Trophoblast cell (in vitro differentiated cells and primary cell): ENCODE measurements at places on chromosomes 16 and 17.

- DNase-seq, result no peak
Measured at GRCh38 chr16:1055557-1055924, 17.0 kb upstream of the SSTR5 start.

DNA sequence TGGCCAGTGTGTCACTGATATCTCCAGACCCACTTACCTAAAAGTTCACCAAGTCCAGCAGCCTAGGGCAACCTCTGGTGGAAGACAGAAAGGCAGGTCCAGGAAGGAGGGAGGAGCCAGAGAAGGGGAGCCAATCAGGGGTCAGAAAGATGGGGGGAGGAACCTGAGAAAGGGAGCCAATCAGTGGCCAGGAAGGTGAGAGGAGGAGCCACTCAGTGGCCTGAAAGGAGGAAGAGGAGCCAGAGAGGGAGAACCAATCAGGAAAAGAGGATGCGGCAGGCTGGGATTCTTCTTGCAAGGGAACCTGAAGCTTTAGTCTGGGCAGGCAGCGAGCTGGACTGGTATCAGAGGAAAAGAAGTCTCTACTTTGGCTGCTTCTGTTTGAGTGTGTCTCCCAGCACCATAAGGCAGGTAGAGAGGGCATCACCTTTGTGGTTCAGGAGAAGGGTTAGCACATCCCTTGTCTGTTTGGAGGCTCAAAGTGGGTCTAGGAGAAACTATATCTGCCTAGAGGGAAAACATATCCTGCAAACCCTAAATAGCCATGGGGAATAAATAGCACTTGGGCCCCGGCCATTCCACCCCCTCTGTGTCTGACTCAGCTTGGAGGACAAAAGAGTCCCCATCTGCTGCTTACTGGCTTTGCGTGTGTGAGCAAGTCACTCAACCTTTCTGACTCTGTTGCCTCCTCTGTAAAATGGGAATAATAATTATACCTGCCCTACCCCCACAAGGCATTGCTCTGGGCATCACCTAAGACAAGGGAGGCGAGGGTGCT, 43.4 kb upstream of the CRHR1 start:
- no peak for DNase-seq

DNA sequence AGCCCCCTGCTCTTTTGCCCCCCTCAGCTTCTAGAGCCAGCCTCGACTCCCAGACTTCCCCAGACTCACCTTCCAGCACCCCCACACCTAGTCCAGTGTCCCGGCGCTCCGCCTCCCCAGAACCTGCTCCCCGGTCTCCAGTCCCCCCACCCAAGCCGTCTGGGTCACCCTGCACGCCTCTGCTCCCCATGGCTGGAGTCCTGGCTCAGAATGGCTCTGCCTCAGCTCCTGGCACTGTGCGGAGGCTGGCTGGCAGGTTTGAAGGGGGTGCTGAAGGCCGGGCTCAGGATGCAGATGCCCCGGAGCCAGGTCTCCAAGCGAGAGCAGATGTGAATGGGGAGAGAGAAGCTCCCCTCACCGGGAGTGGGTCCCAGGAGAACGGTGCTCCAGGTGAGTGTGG, 2.2 kb downstream of the ARHGEF15 start:
- DNase-seq, result no peak

GRCh38 chr17:17082878-17083277, 40.6 kb downstream of the MPRIP start:
- DNase-seq, result no peak

DNA sequence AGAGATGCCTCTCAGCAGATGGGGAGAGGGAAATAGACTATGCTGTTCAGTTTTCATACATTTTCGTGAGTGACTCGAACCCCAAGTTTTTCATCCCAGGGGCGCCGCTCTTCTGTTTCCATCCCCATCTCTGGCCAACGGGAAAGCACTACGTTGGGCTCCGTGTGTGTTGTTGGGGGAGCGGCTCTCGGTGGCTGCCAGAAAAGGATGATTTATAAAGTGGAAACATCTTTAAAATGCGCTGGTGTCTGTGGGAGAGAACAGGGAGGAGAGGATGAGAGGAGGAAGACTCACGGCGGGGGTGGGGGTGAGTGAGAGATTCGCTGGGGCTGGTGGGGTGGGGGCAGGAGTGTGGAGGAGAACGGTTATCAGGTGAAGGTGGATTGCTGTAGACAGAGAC, 5.8 kb downstream of the TBX4 start:
- DNase-seq, result no peak

GRCh38 chr17:143785-144281, 6.5 kb downstream of the SCGB1C2 start:
- peak; percentile 63 for DNase-seq

DNA sequence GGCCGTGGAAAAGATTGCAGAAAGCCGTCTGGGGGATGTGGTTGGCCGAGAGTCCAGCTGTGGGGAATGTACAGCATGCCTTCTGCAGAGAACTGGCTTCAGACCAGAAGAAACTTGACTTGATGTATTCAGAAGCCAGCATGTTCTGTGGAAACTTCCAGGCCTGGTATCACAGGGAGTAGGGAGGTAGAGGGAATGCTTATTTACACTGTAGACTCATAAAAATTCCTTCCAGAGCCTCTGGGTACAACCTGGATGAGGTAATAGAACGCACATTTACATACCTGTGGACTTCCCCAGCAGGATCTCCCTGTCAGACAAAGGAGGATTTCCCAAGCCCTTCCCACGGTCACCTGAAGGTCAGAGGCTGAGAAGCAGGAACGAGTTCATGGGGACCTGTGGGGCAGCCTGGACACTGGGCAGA, 11.8 kb upstream of the GAS7 start:
- DNase-seq, result peak; percentile 95

GRCh38 chr16:6560306-6561100, 772.1 kb upstream of the RBFOX1 start:
- DNase-seq, result no peak

GRCh38 chr17:31537565-31538011, 146.1 kb downstream of the RAB11FIP4 start:
- peak; percentile 22 for DNase-seq

DNA sequence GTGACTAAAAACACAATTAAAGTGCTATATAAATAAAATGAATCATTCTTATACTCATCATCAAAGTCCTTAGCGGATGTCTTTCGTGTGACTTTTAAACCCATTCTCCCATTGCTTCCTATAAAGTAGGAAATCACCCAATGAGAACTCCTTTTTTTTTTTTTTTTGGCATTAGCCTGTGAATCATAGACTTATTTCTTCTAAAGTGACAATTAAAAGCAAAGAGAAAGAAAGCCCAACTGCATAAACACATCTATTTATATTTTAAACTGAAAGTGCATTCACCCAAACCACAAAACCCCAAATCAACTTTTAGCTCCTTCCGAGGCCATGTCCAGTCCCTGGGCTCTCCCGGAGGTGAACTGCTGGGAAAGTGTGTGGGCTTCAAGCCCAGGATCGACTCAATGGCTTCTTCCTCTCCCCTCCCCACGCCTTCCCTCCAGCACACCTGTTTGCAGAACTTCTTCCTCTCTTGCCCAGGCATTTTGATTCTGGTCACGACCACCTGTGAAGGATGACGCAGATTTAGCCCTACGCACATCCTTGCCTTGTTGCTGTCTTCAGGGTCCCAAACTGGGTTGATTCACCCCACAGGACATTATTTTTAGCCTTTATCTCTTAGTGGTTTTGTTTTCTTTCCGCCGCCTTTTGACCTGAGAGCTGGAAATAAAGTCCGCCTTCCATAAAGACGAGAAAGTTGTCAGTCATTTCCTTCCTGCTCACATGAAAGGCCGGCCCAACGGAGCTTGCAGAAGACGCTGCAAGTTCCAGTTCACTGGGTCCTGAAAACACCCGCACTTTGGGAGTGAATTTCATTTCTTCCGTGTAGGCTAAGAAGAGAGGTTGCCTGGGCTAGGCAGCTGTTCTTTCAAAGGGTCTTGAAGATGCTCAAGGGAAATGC, 166.8 kb downstream of the MAP2K6 start:
- DNase-seq, result no peak

DNA sequence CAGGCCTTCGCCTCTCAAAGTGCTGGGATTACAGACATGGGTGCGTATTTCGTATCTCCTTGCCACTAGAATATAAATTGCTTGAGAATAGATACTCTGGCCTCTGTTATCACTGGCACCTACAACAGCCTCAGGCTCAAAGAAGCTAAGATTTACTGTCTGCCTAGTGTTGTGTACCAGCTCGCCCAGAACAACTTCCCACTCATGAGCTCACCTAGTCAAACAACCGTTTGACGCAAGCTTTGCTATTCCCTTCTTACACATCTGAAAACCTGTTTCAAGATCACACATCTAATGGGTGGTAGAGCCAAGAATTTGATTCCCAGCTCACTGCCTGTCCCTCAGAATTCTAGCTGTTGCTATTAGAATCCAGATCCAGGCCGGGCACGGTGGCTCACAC, 24.4 kb downstream of the MIS12 start:
- no peak for DNase-seq

GRCh38 chr17:62098623-62099231, 33.6 kb upstream of the MED13 start:
- no peak for DNase-seq

- no peak for DNase-seq
Measured at GRCh38 chr16:50293041-50293783, 26.9 kb downstream of the ADCY7 start.

DNA sequence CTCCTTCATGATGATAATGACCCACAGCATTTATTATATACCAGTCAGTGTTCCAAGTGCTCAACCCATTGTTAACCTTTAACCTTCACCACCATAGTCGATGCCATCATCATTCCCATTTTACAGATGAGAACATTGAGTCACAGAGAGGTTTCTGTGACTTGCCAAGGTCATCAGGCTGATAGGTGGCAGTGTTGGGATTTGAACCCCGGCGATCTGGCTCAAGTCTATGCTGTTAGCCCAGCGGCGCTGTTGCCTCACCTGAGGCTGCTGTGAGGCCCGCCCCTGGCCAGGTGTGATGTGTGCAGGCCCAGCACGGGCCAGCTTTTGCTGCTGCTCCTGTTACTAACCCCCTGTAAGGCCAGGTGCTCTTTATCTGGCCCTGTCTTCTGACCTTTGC, 101.2 kb downstream of the OR1D5 start:
- peak; percentile 83 for DNase-seq

DNA sequence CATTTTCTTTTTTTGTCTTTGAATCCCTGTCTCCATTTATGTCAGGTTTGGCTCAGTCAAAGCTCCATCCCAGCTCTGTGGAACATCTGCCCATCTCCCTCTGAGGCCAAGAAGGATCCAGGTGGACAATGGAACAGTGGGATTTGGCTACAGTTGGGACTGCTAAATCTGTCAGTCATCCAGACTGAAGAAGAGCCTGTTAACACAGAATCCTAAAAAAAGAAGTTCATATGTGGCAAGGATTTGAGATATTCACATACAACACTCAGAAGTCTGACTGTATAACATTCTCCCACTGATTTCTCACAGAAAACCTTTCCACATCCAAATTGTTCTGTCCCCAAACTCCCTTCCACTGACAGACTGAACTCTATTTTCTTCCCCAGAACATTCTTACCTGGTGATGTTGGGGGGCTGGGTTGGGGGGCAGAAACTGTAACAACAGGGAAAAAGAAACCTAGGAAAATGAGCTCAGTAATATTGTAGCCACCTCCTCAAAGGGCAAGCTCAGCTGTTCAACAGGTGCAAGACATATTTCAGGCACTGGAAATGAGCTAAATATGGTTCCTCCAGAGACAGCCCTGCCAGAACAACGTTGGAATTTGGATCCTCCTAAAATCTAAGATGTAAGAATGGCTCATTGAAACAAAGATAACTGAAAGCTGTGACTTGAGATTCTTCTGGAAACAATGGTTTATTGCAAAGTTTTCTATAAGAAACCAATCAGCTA, 301.5 kb upstream of the CDH5 start:
- no peak for DNase-seq
